Fibroblast of lung (primary cell): ENCODE measurements at places on chromosomes 5 and 9. TPM values are rescaled to one million over a fixed set of nuclear protein-coding genes. Genes with fewer than 3 reads are reported as not detected.

DNA sequence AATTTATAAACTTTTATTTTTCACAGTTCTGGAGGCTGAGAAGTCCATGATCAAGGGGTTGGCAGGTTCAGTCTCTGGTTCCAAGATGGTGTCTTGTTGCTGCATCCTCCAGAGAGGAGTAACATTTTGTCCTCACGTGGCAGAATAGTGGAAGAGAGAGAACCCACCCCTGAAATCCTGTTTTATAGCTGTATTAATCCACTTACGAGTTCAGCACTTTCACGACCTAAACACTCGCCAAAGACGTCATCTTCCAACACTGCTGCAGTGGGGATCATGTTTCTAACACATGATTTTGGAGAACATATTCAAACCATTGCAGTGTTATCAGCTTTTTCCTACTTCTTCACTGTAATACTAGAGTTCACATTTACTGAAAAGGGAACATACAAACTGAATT lies 233.0 kb upstream of the ATP10B start:
- H3K27me3 ChIP-seq, result no peaks in the 10 kb centered on the region
- H3K27ac ChIP-seq, result no peak overlapping the region
- H3K36me3 ChIP-seq, result no peaks in the 10 kb centered on the region

- no peak overlapping the region for H3K27ac ChIP-seq
- DNase-seq, result peak; percentile 38
- H3K4me1 ChIP-seq, result no peaks in the 10 kb centered on the region
- H3K36me3 ChIP-seq, result no peaks in the 10 kb centered on the region
- H3K27me3 ChIP-seq, result no peaks in the 10 kb centered on the region
Observed at GRCh38 chr5:61631438-61631941, 299.4 kb downstream of the ZSWIM6 start.

DNA sequence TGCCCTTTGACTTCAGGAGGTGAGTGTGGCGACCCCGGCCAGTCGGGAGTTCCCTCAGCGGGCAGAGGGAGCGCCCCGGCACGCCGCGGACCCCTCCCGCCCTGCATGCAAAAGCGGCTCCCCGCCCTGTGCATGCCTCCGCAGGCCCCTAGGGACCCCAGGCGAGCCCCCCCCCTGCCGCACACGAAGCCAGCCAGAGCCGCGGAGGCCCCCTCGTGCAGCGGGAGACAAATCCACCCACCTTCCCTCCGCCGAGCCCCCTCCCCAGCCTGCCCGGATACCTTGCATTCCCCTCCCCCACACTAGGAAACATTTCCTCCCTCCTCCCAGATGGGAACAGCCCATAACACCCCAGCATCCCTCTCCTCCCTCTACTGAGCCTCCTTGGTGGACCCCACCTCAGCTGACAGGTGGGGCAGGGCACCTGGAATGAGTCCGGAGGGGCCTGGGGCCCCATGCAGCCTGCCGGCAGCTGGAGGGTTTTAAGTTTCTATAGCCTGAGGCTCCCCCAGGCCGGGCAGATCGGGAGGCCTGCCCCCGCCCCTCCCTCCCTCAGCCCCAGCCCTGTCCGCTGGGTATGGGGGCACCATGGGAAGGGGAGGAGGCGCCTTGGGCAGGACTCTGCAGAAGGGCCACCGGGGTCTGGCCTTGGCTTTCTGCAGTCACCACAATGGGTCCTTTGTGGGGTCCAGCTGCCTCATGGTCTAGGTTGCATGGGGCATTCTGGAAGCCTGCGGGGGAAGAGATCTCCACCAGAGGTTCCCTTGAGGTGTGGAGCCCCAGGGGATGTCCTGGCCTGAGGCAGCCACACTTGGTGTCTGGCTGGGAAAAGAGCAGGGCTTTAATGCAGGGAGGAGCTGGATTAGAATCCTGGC lies 601 bp downstream of the ERGIC1 start:
- H3K4me3 ChIP-seq, result peak overlapping the region; percentile 78
- H3K36me3 ChIP-seq, result peaks cover 3% of the 10 kb centered on the region
- no peak for DNase-seq

DNA sequence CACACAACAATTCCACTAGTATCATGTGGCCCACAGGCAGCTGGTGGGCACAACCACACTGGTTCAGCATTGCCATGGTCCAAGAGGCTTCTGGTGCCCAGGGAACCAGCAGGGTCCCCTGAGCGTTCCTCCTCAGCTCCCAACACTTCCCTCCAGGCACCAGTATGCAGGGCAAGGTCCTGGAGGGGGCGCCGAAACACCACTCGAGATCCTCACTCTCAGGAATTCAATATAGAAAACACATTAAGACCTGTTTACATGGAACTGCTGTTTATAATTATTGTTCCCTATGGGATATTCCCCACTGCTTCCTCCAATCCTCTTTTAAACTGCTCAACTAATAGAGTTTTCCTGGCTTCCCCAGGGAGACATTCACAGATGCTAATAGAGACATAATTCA lies 91.9 kb upstream of the GABRP start:
- H3K4me3 ChIP-seq, result no peak overlapping the region
- DNase-seq, result no peak
- no peaks in the 10 kb centered on the region for H3K36me3 ChIP-seq
- H3K27ac ChIP-seq, result no peak overlapping the region
- no peaks in the 10 kb centered on the region for H3K4me1 ChIP-seq

DNA sequence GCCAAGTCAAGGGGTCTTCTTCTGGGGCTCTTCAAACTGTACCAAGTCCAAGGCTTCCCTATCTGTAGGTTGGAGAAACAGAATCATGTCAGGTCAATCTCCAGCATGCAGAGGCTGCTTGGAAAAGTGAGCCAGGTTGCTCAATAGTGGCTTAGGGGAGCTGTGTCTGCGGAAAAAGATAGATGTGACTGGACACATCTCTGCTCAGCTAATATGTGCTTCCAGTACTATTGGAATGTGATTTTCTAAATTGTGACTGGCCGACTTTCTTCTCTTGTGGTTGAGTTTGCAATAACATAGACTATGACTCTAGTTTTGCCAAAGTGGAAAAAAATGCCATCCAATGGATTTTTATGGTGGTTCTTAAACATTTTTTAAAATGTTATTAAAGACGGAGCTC lies 136.7 kb downstream of the BOD1 start:
- H3K36me3 ChIP-seq, result no peaks in the 10 kb centered on the region
- no peaks in the 10 kb centered on the region for H3K27me3 ChIP-seq
- peaks cover 13% of the 10 kb centered on the region for H3K4me1 ChIP-seq
- peak; percentile 58 for DNase-seq

GRCh38 chr5:141806626-141807025 lies 71.6 kb downstream of the PCDH1 start:
- H3K36me3 ChIP-seq, result no peaks in the 10 kb centered on the region
- no peak for DNase-seq
- no peaks in the 10 kb centered on the region for H3K4me1 ChIP-seq
- H3K4me3 ChIP-seq, result no peak overlapping the region
- peaks cover 52% of the 10 kb centered on the region for H3K27me3 ChIP-seq
- no peak overlapping the region for H3K27ac ChIP-seq

DNA sequence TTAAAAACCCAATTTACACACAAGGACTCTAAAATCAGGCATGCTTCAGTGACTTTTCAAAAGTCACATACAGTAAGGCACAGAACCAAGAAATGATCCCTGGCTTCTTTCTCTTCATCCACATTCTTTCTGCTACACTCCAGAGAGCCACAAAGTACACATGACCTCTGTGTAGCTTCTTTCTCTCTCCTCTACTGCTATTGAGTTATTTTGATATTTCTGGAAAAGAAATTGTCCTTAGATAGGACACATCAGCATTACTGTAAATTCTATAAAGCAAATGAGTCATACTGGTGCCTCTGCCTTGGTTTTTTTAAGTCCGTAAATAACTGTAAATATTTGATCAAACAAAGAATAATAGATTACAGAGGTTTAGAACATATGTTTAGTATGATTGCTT lies 96.3 kb downstream of the KIAA0825 start:
- H3K27ac ChIP-seq, result no peak overlapping the region
- DNase-seq, result no peak
- no peaks in the 10 kb centered on the region for H3K4me1 ChIP-seq
- H3K27me3 ChIP-seq, result no peaks in the 10 kb centered on the region
- H3K36me3 ChIP-seq, result no peaks in the 10 kb centered on the region
- no peak overlapping the region for H3K4me3 ChIP-seq

DNA sequence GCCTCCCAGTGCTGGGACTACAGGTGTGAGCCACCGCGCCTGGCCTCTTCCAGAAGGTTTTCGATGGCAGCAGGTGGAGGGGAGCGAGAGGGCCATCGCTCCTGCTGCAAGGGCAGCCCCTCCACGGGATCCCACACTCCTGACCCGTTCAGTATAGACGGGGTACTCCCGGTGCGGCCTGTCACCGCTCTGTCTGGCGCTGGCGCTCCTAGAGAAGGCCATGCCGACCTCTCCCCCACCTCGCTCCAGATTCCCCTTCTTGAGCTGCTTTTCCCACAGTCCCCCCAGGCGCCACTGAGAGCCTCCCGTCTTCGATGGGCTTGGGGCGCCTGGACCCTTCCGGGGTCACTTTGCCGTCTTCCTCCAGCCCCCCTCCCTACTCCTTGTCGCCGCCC lies 4.3 kb upstream of the SQSTM1 start:
- H3K27me3 ChIP-seq, result no peaks in the 10 kb centered on the region
- peaks cover 22% of the 10 kb centered on the region for H3K4me1 ChIP-seq
- DNase-seq, result no peak
- no peak overlapping the region for H3K27ac ChIP-seq
- peaks cover 6% of the 10 kb centered on the region for H3K36me3 ChIP-seq

DNA sequence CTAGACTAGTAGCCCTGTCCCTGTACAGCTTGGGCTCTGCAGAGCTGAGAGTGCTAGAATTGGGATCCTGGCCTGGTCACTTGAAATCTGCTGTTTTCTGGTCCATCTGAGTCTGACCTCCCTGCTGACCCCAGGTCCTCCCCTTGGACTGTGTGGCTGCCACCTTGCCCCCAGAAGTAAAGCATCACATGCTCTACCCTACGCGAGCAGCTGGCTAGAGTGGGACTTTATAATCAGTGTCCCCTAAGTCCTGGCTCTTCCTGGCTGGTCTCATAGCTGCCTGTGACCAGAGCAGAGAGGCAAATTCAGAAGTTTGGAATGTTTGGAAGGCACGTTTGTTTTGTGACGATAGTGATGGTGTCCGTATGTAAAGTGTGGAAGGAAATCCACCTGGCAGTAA lies 81.0 kb downstream of the ARHGEF28 start:
- no peaks in the 10 kb centered on the region for H3K36me3 ChIP-seq
- H3K4me1 ChIP-seq, result peaks cover 2% of the 10 kb centered on the region
- no peak overlapping the region for H3K27ac ChIP-seq
- no peak overlapping the region for H3K4me3 ChIP-seq

DNA sequence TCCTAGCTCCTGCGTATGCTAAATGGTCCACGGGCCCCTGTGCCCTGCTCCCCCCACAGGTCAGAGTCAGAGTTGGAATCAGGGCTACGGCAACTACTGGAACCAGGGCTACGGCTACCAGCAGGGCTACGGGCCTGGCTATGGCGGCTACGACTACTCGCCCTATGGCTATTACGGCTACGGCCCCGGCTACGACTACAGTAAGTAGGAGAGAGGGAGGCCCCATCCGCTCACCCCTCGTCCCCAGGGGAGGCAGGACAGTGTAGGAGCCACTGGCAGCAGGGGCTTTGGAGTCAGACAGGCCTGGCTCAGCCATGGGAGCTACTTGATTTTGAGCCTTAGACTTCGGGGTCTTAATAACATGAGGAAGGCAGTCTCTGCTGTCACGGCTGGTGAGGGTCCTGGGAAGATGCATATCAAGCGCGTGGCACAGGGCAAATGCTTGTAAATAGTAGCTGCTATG lies 5.8 kb downstream of the HNRNPAB start:
- no peak for DNase-seq
- no peak overlapping the region for H3K4me3 ChIP-seq
- no peak overlapping the region for H3K27ac ChIP-seq
- no peaks in the 10 kb centered on the region for H3K27me3 ChIP-seq
- H3K36me3 ChIP-seq, result peaks cover 59% of the 10 kb centered on the region
- peaks cover 15% of the 10 kb centered on the region for H3K4me1 ChIP-seq

DNA sequence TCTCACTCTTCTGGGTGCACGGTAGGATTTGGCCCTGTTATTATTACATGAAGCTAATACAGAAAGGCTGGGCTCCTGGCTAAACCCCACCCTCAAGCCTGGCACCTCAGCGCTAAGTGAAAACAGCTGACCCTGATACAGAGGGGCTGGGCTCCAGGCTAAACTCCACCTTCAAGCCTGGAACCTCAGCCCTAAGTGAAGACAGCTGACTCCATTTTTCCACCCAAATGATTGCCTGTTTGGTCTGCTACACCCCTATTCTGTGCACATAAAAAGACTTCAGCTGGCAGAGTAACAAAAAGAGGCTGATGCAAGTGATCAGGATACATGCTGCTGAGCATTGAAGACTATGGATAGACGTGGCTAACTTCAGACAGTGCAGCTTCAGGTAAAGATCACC lies 148.4 kb upstream of the CLINT1 start:
- no peak for DNase-seq
- no peaks in the 10 kb centered on the region for H3K4me1 ChIP-seq
- no peak overlapping the region for H3K4me3 ChIP-seq
- H3K27ac ChIP-seq, result no peak overlapping the region
- H3K36me3 ChIP-seq, result no peaks in the 10 kb centered on the region

- DNase-seq, result no peak
- no peaks in the 10 kb centered on the region for H3K4me1 ChIP-seq
- H3K27me3 ChIP-seq, result no peaks in the 10 kb centered on the region
- no peak overlapping the region for H3K4me3 ChIP-seq
- H3K36me3 ChIP-seq, result no peaks in the 10 kb centered on the region
Observed at GRCh38 chr5:62001640-62002039, 304.4 kb upstream of the KIF2A start.

DNA sequence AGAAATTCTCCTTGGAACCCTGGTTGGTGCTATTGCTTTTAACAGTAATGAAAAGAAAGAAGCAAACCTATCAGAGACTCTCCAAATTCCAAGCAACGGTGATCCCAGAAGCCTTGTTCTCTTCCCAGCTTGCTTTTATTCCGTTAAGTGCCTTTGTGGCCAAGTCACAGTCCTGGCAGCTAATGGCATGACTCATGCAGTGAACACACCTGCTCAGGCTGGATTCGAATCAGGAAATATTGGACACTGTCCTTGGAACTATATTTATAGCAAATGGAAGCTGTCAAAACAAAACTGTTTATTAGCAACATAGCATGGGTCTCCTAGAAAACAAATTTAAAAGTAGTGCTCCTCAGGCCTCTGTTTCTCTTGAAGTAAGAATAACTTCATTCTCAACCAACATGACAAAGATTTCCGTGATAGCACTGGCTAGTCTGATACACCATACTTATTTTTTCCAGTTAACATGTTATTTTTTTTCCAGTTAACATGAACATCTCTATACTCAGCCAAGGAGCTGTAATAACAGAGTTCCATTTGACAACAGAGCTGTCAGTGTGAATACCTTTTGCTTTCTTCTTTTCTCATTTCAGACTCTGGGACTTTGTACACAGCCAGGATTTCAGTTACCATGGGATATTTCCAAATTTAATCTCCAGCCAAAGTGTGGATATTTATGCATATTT lies 502.4 kb downstream of the GADD45G start:
- no peak overlapping the region for H3K27ac ChIP-seq
- no peak for DNase-seq
- no peaks in the 10 kb centered on the region for H3K4me1 ChIP-seq
- no peaks in the 10 kb centered on the region for H3K27me3 ChIP-seq

Gene OR13C5
- total RNA-seq, result not detected in 2 replicates

Gene GABRA1
- total RNA-seq, result not detected in 2 replicates

Gene LECT2
- total RNA-seq, result not detected in 2 replicates

Gene UBE2QL1
- under 0.01 TPM in 1 of 2 replicates, not detected in the other for total RNA-seq

Gene PRKACG
- not detected in 2 replicates for total RNA-seq

Gene NRARP
- under 0.01 TPM in 1 of 2 replicates, not detected in the other for total RNA-seq

Gene TOR1B
- total RNA-seq, result 18.7 and 20.3 TPM in 2 replicates

Gene DMGDH
- 7.7 and 7.9 TPM in 2 replicates for total RNA-seq

Gene SLC2A6
- 5.6 and 9.1 TPM in 2 replicates for total RNA-seq

Gene GFI1B
- total RNA-seq, result under 0.01 TPM in 1 of 2 replicates, not detected in the other
